GM12865 (cell line): ENCODE measurements at places on chromosomes 5 and 9.

- peak; percentile 59 for DNase-seq
These were observed 22.6 kb downstream of the CCNJL start for GRCh38 chr5:160289721-160290120.

DNA sequence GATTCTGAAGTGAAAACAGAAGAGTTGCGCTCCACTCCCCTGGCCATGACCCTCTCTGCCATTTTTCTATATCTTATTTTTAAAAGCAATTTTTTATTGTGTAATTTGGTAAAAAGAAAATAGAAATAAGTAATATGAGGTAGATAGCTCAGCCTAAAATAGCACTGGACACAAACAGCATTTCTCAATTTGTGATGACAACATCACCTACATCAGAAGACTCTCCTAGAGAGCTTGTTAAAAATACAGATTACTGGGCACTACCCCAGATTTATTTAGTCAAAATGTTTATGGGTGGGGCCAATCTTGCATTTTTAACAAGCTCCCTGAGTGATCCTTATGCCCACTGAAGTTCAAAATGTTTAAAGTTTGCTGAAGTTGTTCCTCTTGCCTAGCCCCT, 40.5 kb upstream of the CCDC112 start:
- DNase-seq: no peak

DNA sequence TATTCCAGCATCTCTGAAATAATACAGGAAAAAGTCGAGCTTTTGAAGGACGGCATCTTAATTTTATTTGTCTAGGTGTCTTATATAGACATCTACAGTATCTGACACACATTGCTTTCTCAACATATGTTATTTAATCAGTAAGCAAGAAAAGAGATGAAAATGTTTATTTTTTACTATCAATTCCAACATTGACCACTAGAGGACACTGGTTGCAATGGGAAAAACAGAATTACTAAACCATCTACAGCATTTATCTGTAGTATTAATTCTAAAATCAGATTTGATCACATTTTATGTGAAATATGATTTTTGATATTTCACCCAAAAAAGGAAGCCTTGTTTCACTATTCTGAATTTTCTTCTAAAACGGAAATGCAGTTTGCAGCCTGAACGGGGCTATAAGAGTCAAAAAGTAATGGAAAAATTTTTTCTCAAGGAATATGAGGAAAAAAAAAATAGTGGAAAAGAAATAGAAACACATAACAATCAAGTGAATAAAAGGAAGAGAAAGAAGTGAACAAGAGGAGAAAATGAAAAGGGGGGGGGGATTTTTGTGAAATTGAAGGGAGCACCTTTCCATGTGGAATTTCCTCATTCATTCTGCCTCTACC, 98.6 kb downstream of the OSTF1 start:
- DNase-seq: peak; percentile 17

DNA sequence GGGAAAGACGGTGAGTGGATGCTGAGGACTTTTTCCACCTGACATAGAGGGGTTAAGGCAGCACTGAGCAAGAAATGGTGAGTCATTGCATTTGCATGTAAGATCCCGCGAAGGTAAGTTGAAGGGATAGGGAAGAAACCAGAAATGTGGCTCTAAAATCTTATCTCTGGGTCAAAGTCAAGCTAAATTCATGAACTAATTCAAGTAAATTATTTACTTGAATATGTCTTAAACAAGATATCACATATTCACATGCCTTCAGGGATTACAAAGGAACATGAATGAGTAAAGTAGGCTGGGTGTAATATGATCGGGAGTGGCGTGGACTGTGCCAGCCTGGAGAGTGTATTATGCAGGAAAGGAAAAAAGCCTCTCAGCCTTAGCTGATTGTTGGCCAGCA, 74.4 kb upstream of the EQTN start:
- DNase-seq: no peak

- DNase-seq: no peak
These were observed 26.4 kb downstream of the ANXA6 start for GRCh38 chr5:151130922-151131891.

DNA sequence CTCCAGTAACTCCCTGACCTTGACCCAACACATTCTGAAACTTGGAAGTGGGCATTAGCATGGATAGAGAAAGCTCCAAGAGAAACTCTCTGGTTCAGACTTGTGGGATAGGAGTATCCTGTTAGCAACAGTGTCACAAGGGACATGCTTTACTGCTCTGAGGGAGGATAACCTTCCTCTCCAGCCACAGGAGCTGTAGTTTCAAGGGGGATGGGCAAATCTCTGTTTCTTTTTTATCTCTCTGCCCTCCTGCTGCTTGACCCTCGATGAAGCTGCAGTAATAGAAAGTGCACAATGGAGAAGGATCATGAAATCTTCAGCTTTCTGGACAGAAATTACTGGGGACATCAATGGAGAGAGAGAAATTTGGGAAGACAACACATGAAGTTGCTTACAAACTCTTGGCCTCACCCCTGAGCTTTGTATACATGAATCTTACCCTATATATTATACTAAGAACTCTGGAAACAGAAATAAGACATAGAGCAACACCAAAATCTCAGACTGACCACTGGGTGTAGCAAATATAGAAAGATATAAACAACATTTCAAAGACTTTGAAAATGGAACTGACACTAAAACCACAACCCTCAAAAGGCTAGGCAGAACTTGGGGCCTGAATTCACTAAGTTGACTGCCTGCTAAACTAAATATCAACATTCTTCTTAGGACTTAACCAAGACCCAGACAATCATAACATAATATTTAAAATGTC, 471.0 kb upstream of the MEF2C start:
- peak; percentile 82 for DNase-seq

DNA sequence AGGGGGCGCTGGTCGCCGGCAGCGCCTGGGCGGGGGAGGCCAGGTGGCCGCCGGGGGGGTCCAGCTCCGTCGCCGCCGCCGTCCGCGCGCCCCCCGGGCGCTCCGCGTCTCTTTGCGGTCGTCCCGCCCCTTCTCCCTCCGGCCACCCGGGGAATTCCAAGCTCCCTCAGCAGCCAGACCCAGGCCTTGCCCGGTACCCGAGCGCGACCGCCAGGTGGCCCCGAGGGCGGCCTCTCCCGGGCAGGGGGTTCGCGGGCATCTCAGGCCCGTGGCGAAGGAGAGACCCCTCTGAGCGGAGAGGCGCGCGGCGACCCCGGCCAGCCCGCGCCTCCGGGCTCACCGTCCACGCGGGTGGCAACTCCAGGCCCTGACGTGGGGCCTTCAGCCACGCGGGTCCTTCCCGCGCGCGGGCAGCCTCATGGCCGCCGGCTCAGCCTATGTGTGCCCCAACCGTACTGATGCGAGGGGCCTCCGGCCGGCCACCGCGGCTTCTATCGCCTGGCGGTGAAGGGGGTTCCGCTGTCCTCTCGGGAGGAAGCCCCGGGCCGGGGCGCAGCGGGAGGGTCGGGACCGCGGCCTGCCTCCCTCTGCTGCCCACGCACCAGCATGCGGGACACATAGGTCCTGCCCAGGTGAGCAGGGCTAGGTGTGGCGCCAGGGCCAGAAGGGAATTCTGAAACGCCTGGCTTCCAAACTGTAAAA, 529 bp upstream of the NRARP start:
- no peak for DNase-seq

DNA sequence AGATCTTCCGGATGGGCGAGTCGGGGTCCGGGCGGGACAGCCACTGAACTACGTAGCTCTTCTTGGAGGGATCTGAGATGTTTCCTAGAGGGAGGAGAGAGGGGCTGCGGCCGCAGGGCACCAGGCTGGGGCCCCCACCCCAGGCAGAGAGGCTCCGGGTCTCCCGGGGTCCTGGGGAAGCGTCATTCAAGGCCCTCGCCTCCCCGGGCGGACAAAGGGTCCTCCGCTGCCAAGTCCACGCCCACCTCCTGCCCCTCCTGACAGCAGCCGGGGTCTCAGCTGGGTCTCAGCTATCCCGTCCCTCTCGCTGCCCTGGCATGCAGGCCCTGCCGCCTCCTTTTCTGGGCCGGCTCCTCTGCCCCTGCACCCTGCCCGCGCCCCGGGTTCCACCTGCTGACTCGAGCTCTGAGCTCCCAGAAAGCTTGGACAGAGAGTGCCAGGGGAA, 61.5 kb downstream of the ZNF354C start:
- no peak for DNase-seq

DNA sequence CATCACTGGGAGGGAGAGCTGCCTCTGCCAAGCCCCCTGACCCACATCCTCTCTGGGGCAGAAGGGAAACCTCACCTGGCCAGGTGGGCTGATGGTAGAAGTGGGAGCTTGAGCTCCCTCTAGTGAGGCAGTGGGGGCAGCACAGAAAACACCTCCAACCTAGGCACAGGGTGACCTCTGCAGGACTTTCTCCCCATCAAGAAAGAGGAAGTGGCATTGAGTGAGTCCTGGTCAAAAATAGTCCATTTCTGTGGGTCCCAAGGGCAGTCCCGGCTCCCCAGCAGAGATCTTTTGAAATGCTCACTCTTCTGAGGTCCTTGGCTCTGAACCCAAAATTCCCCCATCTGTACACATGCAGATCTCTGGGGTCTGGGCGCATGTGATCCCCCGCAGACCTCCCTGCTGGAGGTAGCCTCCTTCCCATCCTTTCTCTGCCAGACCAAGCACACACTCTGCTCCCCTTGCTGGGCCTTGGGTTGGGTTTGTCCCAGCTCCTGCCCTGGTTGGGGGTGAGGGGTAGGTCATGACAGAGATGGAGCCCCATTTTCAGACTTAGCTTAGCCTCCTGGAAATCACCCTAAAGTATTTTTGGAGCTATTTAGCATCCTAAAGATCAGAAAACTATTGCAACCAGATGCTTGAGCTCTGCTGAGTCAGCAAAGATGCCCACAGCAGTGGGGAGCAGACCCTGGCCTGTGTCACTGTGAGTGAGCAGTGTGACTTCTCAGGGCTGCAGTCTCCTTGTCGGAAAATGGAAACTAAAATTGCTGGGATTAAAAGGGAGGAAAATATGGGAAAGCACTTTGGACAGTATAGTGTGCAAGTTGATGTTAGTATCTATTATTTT, 41.6 kb upstream of the LCP2 start:
- DNase-seq: peak; percentile 79

- DNase-seq: no peak
These were observed 50.4 kb downstream of the MAST4 start for GRCh38 chr5:66646570-66646969.

DNA sequence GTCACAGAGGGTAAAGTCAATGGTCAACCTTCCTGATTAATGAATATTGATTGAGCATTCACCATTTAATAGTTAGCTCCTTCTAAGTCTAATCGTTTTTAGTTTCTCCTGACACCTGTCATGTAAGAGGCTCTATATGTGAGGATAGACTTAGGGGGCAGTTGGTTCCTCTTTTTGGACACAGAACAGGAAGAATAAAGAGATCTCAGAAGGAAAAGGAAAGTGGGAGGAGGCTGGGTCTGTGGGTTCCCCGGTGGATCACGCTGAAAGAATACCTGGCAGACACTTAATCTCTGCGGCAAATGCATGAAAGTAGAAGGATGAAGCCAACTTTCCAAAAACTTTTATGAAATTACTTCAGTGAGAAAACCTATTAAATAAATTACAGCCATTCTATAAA, 98.4 kb downstream of the PDE4D start:
- no peak for DNase-seq

DNA sequence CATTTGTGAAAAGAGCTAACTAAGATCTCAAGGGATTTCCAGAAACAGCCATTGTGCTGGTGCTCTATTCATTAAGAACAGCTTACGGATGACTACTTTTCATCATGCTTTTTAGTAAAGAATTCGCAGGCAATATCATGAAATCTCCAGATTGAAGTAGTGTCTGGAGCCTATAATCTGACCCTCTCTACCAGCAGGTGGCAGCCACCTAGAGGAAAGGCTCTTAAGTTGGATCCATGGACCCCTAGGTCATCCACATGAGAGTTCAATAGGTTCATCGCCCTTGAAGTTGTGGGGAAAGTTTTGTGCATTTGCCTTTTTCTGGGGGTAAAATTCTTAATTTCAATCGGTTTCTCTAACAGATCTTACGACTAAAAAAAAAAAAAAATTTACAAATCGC, 82.3 kb downstream of the SLC1A3 start:
- peak; percentile 58 for DNase-seq

- DNase-seq: no peak
These were observed 31.6 kb downstream of the CDH6 start for GRCh38 chr5:31225118-31225517.
